Activated T-helper 2 cell treated with anti-CD3 and anti-CD28 coated beads, Interferon-gamma antibody, Interleukin-2, Interleukin-4, amounts not matched to agents 10 μg/mL and 5 μg/mL and 100 μg/mL, durations not matched to agents 14 hours and 24 hours and 36 hours (primary cell): ENCODE measurements at places on chromosomes 12 and 14. TPM values are rescaled to one million over a fixed set of nuclear protein-coding genes. Genes with fewer than 3 reads are reported as not detected.

The KRT74 gene
- total RNA-seq, result not detected in 2 replicates

DNA sequence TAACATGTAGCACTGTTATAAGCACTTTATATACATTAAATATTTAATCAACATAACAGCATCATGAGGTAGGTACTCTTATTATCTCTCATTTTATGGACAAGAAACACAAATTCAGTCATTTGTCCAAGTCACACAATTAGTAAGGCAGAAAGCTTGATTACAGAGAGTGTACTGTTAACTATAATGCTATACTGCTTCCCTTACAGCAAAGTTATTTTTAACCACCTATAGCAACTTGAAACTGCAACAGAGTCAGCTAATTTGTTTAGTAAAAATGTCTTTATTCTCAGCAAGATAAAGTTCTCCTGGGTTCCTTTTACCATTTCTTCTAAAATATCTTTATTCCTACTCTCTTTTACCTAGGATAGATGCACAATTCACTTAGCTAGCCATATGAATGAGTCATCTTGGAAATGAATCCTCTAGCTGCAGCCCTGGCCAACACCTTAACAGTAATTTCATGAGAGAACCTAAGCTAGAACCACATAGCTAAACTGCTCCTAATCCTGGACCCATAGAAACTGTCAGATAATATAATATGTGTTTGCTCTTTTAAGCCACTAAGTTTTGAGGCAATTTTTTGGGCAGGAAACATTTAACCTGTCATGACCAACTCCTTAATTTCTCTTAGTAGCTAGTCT is 90.2 kb upstream of the HECTD1 start:
- DNase-seq, result no peak

The RABGGTA gene
- 33.9 and 38.4 TPM in 2 replicates for total RNA-seq

GRCh38 chr12:77845831-77846230 is 15.1 kb downstream of the NAV3 start:
- no peak for DNase-seq

DNA sequence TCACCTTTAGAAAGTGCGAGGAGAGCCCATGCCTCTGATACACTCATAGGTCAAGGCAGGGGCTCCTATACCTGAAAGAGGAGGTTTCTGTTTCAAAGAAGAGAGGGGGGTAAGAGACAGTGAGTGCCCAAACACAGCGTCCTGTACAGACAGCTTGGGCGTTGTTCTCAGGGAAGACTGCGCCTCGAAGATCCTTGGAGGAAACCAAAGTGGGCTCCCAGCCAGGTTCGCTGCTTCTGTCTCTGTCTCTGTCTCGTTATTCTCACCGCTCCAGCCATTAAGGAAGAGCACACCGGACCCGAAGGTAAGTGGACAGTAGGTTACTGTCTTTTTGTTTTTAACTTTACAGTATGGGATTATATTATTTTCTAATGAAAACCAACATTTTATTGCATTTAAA is 5.8 kb upstream of the IFI27 start:
- no peak for DNase-seq

The GPX2 gene
- not detected in 2 replicates for total RNA-seq

GRCh38 chr14:27392153-27392552 is 794.3 kb upstream of the NOVA1 start:
- no peak for DNase-seq

The ZDHHC22 gene
- not detected in 2 replicates for total RNA-seq

GRCh38 chr12:96329545-96329944 is 70.7 kb downstream of the CDK17 start:
- DNase-seq, result no peak

- no peak for DNase-seq
These were observed 156.7 kb downstream of the KIF26A start for GRCh38 chr14:104294983-104295680.

The PFDN5 gene
- 321 and 326 TPM in 2 replicates for total RNA-seq

- no peak for DNase-seq
These were observed 13.6 kb upstream of the EMP1 start for GRCh38 chr12:13182881-13183280.

The ACRBP gene
- 1.2 and 1.5 TPM in 2 replicates for total RNA-seq

- DNase-seq, result peak; percentile 63
These were observed 3.3 kb upstream of the CIPC start for GRCh38 chr14:77094672-77095284.

The ADGRD1 gene
- total RNA-seq, result 7.7 and 8.4 TPM in 2 replicates

GRCh38 chr14:73386342-73386741 is 72.0 kb downstream of the NUMB start:
- no peak for DNase-seq

- DNase-seq, result no peak
These were observed 170.7 kb downstream of the NOVA1 start for GRCh38 chr14:26427097-26427496.

The RNASE7 gene
- not detected in 2 replicates for total RNA-seq

GRCh38 chr12:42564556-42564955 is 25.0 kb downstream of the PRICKLE1 start:
- DNase-seq, result no peak

DNA sequence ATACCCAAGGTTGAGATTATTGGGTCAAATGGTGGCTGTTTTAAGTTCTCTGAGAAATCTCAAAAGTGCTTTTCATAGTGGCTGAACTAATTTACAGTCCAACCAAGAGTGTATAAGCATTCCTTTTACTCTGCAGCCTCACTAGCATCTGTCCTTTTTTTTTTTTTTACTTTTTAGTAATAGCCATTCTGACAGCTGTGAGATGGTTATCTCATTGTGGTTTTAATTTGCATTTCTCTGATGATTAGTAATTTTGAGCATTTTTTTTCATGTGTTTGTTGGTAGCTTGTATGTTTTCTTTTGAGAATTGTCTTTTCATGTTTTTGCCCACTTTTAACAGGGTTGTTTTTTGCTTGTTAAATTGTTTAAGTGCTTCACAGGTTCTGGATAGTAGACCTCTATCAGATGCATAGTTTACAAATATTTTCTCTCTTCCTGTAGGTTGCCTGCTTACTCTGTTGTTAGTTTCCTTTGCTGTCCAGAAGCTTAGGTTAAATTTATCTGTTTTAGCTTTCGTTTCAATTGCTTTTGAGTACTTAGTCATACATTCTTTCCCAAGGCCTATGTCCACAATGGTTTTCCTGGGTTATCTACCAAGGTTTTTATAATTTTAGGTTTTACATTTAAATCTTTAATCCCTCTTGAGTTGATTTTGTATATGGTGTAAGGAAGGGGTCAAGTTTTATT is 881.3 kb upstream of the SEL1L start:
- no peak for DNase-seq

GRCh38 chr14:57295239-57295638 is 26.5 kb downstream of the AP5M1 start:
- no peak for DNase-seq

DNA sequence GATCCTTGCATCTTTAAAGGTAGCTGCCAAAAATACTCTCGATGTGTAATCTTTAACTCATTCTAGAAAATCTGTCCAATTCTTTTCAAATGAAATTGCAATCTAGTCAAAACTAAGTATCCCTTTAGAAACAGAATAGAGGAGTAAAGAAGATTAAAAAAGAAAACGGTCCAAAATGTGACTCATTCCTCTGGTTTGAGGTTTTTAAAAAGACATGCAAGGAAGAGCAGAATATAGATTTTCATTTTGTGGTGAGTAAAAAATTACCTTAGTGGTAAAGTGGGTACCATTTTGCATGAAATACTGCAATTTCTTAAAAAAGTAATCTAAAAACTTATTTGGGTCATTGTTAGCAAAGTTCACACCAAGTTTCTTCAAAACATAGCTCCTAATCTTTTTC is 108.4 kb downstream of the BRMS1L start:
- no peak for DNase-seq

The POTEG gene
- not detected in 2 replicates for total RNA-seq

The SYNDIG1L gene
- not detected in 2 replicates for total RNA-seq

DNA sequence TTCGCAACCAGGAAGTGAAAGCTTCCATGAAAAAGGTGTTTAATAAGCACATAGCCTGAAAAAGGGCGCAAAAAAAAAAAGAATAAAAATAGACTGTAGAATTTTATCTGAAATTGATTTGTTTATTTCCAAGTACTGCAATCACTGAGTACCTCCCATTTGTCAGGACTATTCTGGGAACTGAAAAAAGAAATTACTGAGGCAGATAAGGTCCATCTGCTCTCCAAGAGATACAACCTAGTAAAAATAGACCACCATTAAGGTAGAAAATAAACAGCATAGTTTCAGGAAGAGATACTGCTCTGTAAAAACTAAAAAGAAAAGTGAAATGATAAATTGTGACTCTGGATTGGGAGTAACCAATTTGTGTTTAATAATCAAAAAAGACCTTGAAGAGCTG is 24.7 kb downstream of the OR4N2 start:
- no peak for DNase-seq

GRCh38 chr14:35808076-35808637 is 938 bp downstream of the RALGAPA1 start:
- DNase-seq, result no peak

The ASCL1 gene
- not detected in 2 replicates for total RNA-seq

GRCh38 chr12:120381752-120382419 is 12.9 kb upstream of the MSI1 start:
- DNase-seq, result no peak

The OR6C2 gene
- total RNA-seq, result not detected in 2 replicates

GRCh38 chr14:81301813-81302212 is 81.1 kb upstream of the GTF2A1 start:
- DNase-seq, result no peak

DNA sequence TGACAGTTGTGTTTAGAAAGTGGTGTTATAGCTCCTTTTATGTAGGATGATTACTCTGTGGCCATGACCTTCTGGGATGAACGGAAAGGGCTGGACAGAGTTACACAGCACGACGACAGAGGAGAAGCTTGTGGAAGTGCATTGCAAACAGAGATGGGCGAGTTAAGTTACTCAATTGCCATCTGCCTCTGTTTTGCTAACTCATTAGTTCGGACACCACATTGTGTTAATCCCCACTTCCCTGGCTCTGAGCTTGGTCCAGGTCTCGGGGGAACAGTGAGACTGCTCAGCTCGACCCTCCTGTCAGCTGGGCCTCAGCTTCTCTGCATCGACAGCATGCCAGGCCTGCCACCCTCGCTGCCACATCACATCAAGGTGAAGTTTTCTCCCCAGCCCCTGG is 408.0 kb downstream of the ZFP36L1 start:
- DNase-seq, result no peak

DNA sequence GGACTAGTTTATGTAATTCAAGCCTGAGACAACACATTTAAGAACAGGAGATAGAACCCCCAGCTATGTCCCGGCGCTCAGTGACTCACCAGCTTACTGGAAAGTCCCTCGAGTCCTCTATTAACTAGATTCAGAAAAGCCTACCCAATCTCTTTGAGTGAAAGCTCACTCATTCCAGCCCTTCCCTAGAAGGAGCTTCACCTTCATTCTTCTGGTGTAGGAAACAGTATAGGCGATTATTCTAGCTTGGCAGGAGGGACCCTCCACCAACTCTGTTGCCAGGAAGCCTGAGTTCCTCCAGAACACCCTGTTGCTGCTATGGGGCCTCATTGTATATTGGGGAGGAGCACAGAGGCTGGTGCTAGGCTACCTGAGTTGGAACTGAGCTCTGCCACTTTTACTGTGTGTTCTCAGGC is 57.2 kb upstream of the AEBP2 start:
- DNase-seq, result no peak

The SDS gene
- total RNA-seq, result not detected in 2 replicates

GRCh38 chr12:6307529-6307928 is 3.0 kb upstream of the PLEKHG6 start:
- DNase-seq, result no peak

DNA sequence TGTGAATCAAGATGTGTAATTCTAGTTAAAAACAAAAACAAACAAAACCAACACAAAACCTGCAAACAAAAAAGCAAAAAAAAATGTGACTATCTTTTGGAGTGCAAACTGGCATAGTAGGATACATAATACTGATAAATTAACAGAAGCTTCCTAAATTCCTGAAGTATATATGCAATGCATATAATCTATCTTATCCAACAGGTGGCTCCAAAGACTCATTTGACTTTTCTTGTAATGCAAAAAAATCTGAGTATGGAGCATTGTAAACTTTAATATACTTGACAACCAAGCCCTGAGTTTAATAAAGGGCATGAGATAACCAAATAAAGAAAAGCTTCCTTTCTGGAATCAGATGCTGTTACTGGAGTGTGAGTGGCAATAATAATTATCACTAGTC is 1003.6 kb downstream of the FSCB start:
- no peak for DNase-seq

DNA sequence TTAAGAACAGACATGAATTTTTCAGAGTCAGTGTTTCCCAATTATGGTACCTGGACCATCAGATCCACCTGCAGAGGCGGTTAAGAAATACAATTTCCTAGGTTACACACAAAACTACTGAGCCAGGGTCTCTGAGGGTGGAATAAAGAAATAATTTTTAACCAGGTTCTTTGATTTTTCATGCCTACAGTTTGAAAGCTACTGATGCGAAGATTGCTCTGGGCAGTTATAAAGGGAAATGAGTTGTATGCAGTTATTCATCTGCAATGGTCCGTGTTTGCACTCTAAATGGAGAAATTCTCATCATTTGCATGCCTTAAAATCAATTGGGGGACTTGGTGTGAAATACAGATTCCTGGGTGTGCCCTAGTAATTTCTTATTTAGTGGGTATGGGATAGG is 89.7 kb downstream of the ERGIC2 start:
- DNase-seq, result no peak

The KRT2 gene
- total RNA-seq, result not detected in 2 replicates

DNA sequence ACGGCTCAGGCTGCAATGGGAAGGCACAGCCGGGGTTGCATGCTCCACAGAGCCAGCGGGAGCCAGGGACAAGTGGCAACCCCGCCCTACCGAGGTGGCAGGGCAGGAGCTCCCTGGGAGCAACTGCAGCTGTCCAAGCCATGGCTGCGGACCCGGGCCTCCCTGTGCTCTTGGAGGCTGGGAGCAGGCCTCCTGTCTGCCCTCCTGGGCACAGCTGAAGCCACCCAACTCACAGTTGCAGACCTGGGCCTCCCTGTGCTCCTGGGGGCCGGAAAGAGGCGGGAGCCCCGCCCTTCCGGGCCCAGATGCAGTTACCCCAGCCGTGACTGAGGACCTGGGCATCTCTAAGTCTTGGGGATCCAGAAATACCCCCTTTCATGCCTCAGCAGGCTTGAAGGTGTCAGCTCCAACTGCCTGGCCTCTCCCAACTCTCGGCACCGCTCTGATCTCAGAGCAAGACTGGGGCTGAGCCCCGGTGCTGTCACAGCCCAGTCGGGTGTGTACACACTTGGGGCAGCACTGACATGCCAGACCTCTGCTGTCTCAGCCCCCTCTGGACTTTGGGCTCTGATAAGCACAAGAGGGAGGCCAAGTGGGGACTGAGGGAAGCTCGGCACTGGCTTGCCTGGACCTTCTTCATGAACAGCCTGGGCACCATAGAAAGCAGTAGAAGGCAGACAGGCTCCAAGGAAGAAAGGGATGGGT is 7.5 kb upstream of the RASSF9 start:
- DNase-seq, result no peak

- DNase-seq, result no peak
These were observed 519.3 kb downstream of the NOVA1 start for GRCh38 chr14:26078561-26078960.

DNA sequence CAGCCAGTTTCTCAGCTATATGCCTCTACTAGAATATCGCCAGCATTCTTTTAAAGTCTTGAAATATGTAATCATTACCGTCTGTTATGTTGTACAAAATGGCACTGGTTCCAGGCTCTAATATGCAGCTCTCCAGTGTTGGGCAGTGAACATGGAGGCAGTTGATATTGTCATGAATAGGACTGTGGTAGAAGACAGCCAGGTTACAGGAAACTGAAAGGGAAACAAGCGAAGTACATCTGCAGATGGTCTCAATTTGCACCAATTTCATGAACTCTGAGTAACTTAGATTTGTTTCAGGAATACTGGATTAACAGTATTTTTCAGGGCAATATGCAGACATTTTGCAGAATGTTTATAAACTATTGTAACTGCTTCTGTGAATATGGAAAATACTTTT is 13.4 kb upstream of the KLHL42 start:
- no peak for DNase-seq
